ENCODE measurements at places on chromosomes 7 and 10.
A peak's percentile ranks its signal among the peaks of the same experiment; 100 is the strongest.

DNA sequence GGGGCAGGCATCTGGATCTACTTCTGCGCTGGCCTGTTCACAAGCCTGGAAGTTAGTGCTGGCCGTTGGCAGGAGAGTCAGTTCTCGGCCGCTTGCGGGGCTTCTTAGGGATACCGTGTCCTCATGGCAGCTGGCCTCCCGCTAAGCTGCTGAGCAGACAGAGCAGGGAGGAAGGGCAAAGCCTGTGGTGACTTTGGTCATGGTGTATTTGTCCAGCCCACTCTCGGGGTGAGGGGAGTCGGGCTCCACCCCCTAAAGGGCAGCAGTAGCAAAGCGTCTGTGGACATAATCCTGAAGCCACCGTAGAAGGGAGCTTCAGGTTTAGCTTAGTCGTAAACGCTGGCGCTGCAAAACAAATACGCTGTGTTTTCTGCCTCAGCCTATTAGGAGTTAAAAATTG is 12.2 kb downstream of the UBE3C start:
- DNase-seq = no peak

GRCh38 chr7:151366880-151367222 is 25.2 kb downstream of the NUB1 start:
- DNase-seq = no peak

GRCh38 chr10:74828946-74829345 is 2.5 kb downstream of the KAT6B start:
- no peak for DNase-seq

DNA sequence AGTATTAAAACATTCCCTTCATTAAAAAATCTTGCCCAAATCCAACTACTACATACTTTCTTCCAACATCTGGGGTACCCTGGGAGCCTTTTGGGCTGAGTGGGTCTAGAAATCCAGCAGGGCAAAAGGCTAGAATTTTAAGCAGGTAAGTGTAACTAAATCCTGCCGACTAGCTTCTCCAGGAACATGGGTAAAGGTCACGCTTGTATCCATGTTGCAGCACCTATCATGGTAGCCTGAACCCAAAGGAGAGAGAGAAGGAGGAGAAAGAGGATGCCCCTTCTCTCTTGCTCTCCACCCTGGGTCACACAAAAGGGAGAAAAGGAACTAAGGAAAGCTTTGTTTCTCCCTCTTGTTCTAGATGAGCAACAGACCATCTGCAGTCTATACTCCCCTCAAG is 53.3 kb downstream of the ZNF680 start:
- DNase-seq = no peak

DNA sequence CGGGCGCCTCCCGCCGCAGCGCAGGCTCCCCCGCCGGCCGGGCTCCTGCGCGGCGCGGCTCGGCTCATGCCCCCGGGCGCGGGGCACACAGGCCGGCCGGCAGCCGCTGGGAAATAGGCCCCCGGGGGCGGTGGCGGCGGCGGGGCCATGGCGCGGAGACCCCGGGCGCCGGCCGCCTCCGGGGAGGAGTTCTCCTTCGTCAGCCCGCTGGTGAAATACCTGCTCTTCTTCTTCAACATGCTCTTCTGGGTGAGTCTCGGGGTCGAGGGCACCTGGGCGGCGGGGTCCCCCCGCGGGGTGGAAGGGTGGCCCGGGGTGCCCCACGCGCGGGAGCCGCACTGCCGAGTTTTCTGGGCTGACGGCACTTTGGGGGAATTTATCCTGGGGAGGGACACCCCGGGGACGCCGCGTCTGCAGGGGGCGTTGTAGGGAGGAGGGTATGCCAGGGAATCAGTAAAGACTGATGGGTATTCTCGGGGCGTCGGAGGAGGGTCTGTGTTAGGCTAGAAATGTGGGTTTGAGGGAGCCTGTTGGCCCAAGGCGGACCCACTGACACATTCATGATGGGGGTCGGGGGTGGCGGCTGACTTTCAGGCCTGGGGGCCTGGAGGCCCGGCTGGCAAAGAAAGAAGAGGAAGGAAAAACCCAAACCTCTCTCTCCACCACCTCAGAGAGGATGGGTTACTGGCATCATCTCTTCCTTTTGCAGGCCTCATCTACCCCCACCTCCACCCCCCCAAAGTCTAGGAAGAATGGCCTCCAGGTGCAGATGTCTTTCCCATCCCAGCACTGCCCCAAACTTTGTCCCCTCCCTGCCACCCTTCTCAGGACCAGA is 544 bp downstream of the TSPAN33 start:
- DNase-seq = peak; percentile 6

GRCh38 chr10:128031216-128031615 is 95.0 kb downstream of the MKI67 start:
- no peak for DNase-seq

GRCh38 chr10:131996466-131997365 is 15.0 kb upstream of the BNIP3 start:
- no peak for DNase-seq

DNA sequence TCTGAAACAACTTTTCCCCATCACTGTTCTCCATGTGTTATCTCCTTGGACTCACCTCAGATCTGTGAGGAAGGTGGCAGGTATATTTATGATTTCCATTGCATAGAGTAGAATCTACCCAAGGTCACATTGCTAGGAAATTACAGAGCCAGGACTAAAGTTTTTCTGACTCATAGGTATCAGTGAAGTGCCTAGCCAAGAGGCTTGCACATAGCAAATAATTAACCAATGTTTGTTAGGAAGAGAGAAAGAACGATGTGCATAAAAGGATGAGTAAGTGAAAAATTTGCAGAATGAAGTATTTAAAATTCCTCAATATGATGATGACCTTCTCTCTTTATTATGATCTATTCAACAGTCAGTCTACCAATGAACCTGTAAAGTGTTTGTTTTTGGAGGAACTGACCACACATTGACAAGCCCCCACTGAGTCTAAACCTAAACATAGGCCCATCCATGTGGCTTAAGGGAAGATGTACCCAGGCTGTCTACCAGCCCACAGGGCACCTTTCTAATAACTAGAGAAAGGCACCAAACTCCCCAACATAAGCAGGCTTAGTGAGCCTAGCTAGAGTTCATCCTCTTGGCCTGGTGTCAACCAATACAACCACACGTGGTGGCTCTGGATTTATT is 252.9 kb upstream of the ZMIZ1 start:
- no peak for DNase-seq

DNA sequence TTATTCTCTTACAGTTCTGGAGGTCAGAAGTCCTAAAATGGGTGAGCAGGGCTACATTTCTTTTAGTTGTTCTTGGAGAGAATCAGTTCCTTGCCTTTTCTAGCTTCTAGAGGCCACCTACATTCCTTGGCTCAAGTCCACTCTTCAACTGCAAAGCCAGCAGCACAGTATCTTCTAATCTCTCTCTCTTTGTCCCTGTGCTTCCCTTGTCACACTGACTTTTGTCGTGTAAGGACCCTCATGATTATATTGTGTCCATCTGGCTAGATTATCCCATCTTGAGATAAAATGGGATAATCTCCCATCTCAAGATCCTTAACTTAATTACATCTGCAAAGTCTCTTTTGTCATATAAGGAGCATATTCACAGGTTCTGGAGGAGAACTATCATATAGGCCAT is 359.0 kb downstream of the ADRA2A start:
- no peak for DNase-seq

DNA sequence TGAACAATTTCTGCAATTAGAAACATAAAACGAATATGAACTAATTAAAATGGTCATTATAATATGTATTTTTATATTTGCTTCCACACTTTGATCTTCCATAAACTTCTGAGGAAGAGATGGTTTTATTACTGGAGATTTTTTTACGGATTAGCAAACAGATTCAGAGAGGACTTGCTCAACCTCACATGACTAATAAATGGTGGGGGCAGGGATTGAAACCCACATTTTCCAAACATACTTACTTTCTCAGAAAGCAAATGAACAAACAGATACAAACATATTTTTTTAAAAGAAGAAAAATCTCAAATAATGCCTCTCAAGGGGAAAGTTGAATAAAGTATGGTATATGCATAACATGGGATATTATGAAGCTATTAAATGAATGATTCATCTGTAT is 18.3 kb downstream of the ANKMY2 start:
- DNase-seq = no peak

- DNase-seq = no peak
Measured at GRCh38 chr10:121157998-121158397, 306.8 kb downstream of the WDR11 start.

DNA sequence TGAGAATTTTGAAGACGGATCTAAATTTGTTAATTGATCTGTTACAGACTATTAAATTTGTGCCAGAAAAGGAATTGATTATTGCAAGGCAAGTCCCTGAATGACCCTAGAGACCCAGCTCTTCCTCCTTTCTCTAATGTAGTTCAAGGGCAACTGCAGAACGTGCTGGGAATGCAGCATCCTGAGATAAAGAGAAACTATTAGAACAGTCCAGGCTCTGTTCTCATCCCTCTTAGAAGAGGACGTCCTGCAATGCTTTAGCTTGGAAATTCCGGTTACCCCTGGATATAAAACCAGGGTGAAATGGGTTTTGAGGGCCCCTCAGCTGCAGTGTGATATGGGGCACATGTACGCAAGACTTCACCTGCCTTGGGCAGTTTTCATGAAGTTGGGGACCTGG is 67.3 kb downstream of the PTN start:
- no peak for DNase-seq

GRCh38 chr7:12851142-12851541 is 163.7 kb downstream of the ARL4A start:
- no peak for DNase-seq

GRCh38 chr10:109941236-109941862 is 18.0 kb upstream of the XPNPEP1 start:
- no peak for DNase-seq

DNA sequence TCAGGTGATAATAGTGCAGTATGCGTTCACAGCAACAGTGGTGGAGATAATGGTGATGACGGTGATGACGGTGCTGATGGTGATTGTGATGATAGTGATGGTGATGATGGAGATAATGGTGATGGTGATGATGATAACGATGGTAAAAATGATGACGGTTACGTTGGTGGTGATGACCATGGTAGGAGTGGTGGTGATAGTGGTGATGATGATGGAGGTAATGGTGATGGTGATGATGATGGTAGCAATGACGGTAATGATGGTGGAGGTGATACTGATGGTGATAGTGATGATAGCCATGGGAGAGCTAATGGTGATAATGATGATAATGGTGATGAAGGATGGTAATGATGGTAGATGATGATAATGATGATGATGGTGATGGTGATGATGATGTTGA is 45.0 kb downstream of the FAM20C start:
- DNase-seq = no peak

DNA sequence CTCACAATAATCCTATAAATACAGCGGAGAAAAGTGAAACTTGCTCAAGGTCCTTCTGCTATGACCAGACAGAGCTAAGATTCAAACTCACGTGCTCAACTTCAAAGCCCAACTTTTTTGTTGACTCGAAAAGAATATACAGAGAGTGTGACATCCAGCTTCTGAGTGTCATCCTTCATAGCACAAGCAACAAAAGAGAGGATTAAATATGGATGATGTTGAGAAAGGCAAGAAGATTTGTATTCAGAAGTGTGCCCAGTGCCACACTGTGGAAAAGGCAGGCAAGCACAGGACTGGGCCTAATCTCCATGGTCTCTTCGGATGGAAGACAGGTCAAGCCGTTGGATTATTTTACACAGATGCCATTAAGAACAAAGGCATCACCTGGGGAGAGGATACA is 2.1 kb upstream of the FAM3C start:
- DNase-seq = no peak

DNA sequence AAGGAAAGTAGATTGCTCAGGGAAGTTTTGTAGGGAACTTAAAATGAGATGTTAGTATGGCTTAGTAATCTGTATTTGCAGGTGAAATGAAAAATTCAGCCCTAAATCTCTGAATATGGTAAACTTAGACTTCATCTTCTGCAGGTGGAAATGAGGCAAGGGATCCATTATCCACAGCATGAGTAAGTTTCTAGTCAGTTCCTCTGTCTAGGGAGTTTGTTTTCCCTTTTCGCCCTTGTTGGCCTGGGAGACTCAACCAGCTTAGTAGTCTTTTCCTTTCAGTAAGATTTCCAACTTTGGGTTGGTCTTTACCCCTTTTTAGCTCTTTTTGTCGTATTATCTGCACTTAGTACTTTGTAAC is 65.6 kb downstream of the ZEB1 start:
- no peak for DNase-seq

- no peak for DNase-seq
Measured at GRCh38 chr10:35005868-35006267, 84.3 kb downstream of the CUL2 start.

DNA sequence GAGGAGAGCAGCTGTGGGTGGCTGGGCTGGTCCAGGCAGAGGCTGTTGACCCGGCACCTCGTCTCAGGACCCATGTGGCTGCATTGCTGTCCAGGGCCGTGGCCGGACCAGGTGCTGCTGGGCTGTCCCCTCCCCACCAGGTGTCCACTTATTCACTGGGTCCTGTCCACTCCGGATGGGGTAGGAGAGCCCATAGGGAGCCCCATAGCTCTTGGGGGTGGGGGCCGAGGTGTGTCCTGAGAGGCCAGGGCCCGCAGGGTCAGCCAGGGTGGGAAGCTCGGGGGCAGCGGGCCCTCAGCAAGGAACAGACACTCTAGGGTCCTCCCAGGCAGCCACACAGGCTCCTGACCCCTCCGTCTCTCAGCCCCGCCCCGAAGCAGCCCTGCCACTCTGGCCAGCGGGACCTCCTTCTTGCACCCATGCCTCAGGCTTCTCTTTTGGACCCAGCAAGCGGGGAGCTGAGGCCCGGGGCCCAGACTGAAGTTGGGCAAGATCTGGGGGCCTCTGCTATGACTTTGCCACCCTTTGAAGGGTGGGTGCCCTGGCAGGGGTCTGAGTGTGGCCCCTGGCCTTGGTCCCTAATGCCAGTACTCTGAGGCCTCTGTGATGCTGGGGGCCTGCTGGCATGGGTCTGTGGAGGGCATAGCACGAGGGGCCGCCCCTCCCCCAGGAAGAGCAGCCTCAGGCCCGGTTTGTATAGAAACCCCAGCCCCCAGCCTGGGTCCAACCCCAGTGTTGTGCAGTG is 86.4 kb downstream of the NKX6-2 start:
- DNase-seq = no peak

- DNase-seq = no peak
Measured at GRCh38 chr7:30207376-30207775, 72.6 kb downstream of the MTURN start.

GRCh38 chr7:129864042-129864441 is 88.7 kb downstream of the UBE2H start:
- DNase-seq = no peak

DNA sequence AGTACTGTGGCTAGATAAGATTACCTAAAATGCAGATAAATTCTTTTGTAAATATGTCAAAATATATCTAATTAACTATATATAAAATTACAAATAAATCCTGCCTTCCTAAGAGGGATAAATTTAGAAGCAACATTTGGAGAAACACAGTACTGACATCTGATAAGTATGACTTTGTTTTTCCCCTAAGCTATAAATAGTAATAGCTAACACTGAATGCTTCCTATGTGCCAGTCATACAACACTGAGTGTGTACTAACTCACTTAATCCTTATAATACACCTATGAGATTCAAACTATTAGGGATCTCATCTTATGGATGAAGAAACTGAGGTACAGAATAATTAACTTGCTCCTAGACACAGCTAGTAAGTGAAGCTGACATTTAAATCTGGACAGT is 733.4 kb downstream of the MAGI2 start:
- no peak for DNase-seq
